Fibroblast of skin of right quadriceps (primary cell): ENCODE measurements at places on chromosomes 5 and 9.

DNA sequence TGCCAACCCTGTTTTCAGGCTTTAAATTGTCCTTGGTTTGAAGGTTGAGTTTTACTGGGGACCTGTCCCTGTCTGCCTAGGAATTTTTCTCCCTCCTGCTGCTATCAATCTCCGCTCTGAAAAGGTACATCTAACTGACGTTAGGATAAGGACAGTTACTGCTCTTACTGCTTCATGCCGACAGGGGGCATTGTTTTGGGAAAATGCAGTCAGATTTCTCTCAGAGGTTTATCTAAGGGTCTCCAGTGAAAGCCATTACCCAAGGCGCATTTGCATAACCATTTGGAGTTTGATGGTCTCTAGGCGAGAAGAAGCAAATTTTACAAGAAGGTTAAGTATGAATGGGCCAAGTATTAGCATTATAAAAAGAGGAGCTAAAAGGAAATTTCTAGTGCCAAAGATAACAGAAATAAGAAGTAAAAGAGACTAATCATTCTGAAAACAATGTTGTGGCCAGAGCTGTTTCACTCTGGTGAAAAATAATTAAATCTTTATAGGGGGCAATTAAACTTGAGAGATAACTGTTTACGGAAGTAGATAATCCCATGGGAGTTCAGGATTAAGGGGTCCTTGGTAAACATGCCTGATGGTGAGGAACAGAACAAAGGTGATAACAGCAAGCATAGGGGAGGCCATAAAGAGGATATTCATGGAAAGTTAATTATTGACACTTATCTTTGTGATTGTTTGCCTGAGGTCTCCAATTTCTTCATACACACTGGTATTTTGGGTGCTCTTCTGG lies 605.0 kb downstream of the MTRR start:
- no peak for DNase-seq

- no peak for DNase-seq
Measured at GRCh38 chr9:125932746-125933455, 185.7 kb downstream of the PBX3 start.

GRCh38 chr9:99371376-99371775 lies 149.3 kb downstream of the SEC61B start:
- no peak for DNase-seq

- DNase-seq: peak; percentile 27
Measured at GRCh38 chr5:96936431-96937320, 796 bp downstream of the LNPEP start.

DNA sequence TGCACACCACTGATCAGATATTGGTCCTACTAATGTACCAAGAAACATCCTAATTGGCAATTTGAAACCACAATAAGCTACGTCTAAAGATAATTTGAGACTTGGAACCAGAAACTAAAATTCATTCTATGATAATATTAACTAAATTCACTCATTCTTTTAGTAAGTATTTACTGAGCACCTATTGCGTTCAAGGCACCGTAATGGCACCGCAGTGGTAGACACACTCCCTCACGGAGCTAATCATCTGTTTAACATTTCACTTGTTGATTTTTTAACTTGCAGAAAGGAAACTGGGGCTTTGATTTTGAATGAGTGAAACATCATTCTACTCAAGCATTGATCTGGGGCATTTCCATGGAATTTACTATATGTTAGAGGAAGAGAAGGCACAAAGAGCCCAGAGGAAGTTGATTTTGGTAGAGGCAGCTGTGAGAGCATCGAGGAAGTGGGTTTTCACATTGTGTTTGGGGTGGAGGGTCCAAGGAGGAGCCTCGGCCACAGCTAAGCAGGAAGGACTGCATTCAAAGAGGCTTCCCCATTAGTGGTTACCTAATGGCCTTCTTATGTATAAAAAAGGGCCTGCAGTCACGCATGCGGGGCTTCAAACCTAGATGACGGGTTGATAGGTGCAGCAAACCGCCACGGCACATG lies 7.1 kb downstream of the RAPGEF1 start:
- DNase-seq: no peak

DNA sequence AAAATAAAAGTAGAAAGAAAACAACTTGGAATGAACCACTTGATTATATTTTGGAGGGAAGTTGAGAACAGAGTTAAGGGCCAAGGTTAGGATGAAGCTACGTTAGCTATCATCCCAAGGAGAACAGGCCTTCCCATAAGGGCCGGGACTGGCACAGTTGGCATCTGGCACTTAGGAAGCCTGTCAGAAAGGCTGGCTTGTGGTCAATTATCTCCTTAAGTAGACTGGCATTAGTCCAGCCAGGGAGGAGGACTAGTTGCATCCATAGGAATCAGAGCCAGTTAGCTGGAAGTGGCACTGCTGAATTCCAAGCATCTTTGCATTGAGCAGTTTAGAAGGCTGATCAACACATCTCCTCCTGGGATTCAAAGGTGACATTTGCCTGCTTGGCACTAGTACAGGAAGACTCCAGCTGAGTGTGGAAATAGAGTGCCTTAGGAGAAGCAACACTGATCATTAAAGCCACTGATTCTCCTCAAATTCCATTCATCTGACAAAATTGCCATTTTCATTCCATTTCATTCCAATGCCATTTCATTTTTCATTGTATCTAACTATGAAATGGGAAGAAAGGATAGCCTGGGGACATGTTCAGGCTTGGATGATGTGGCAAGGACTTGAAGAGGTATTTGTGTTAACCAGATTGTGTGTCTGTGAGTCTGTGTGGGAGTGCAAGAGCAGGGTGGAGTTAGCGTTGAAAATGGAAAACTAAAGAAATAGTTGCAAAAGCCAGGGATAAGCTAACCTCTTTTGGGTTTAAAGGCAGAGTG lies 5.5 kb downstream of the FOXB2 start:
- no peak for DNase-seq

GRCh38 chr5:85049020-85049419 lies 664.3 kb upstream of the EDIL3 start:
- DNase-seq: peak; percentile 50

DNA sequence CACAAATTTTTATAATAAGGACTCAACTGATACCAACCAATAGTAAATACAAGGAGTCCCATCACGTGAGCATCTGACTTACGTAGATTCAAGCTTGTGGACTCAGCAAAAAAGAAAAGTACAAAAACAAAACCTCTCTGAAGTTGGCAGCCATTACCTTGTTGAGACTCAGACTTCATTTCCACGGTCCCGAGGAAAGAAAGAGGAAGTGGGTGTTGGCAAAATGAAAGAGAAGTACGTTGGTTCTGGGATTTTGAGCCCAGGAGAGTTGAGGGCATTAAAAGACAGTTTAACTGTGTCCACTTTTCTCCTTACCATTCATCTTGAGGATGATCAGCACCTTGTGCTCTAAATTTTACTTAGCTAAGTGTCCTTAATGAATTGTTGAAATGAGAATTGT lies 26.7 kb downstream of the NCBP1 start:
- DNase-seq: no peak

GRCh38 chr5:58341476-58341875 lies 118.4 kb downstream of the PLK2 start:
- no peak for DNase-seq

DNA sequence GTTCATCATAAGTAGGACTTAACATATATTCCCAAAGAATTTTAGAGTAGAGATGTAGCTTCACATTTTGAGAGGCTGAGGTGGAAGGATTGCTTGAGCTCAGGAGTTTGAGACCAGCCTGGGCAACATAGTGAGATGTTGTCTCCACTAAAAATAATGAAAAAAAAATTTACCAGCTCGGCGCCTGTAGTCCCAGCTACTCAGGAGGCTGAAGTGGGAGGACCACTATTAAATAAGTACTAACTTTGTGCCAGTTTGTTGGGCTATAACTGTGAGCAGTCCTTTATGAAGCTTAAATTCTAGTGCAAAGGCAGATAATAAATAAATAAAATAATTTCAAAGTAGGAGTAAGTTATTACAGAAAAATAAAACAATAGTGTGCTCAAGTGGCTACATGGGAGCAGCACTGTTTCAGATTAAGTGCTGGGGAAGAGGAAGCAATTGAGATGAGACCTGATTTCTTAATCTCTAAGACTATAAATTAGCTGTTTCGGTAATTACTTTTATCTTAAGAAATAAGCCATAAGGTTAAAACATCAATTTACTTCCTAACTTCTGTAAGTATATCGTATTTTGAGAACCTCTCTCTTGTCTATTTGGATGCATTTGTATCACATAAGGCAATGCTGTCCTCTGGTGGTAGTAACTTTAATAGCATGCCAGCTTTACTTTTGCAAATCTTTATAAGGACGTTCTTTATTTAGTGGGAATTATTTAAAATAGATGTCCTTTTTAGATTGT lies 98.9 kb downstream of the CSNK1G3 start:
- DNase-seq: peak; percentile 65

GRCh38 chr5:143374496-143375217 lies 28.8 kb downstream of the NR3C1 start:
- no peak for DNase-seq

DNA sequence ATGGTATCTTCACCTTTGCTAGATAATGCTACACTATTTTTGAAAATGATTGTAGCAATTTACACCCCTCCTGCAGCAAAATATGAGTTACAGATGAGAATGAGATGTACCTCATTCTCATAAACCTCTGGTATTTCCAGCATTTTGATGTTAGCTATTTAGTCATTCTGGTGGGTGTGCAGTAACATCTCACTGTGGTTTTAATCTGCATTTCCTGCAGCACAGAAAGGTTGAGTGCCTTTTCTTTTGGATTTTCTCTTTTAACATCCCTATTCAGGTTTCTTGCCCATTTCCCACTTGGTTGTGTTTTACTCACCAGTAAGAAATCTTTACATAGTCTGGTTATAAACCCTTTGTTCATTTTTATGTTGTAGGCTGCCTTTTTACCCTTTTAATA lies 206.2 kb downstream of the NR3C1 start:
- peak; percentile 46 for DNase-seq

DNA sequence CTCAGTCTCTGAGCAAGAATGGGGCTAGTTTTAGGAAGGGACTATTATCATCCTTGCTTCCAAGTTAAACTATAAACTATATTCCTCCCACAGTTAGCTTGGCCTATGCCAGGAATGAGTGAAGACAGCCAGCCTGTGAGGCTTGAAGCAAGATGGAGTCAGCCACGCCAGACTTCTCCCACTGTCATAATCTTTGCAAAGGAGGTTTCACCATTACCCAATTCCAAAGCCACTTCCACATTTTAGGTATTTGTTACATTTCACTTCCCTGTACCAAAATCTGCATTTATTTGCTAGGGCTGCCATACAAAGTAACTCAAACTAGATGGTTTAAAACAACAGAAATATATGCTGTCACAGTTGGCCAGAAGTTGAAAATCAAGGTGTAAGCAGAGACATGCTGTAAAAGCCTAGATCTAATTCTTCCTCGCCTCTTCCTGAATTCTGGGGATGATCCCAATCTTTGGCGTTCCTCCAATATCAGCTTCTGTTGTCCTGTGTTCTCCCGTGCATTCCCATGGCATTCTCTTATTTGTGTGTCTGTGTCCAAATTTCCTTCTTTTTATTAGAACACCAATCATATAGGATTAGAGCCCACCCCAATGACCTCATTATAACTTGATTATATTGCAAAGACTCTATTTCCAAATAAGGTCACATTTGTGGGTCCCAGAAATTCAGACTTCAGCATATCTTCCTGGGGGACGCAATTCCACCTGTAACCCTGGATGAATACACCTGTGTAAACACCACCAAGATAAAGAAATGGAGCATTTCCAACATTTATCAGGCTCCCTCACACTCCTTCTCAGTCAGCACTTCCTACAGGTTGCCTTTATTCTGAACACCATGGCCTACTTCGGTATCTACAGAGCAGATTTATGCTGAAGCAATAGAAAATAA lies 126.8 kb downstream of the GCNT1 start:
- no peak for DNase-seq

DNA sequence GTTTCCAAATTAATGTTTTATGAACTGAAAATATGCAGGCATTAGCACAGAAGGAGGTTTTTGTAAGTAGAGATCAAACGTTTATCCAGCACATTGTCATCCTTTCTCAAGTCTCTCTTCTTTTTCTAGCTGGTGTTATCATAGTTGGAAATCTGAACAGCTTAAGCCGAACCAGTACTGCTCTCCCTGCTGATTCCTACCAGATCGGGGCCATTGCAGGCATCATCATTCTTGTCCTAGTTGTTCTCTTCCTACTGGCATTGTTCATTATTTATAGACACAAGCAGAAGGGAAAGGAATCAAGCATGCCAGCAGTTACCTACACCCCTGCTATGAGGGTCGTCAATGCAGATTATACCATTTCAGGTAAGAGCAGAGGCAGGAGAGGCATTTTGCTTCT lies 72.1 kb upstream of the PRRC1 start:
- DNase-seq: no peak

DNA sequence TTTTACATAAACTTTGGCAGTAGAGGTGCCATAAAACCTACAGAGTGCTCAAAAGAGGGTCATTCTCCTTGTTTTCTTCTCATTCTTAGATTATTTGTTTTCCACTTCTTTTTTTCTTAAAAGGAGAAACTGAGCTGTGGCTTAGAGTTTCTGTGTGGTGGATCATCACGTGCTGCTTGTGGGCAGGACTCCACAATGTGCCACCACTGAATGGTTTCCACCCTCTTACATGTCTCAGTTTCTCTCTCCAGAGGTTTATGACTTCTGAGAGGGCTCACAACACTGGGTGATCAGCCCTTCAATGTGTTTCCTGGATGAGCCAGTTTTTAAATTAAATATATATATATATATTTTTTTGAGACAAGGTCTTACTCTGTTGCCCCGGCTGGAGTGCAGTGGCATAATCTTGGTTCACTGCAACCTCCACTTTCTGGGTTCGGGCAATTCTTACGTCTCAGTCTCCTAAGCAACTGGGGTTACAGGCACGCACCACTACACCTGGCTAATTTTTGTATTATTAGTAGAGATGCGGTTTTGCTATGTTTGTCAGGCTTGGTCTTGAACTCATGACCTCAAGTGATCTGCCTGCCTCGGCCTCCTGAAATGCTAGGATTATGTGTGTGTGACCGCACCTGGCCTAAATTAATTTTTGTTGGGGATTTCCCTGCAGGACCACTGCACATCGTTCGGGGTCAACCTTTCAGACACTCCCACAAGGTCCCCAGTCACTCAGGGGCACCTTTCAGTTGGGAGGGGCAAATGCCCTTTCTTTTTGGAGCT lies 3.1 kb upstream of the UNC13B start:
- no peak for DNase-seq

- DNase-seq: no peak
Measured at GRCh38 chr5:172530406-172530805, 76.1 kb upstream of the SH3PXD2B start.

DNA sequence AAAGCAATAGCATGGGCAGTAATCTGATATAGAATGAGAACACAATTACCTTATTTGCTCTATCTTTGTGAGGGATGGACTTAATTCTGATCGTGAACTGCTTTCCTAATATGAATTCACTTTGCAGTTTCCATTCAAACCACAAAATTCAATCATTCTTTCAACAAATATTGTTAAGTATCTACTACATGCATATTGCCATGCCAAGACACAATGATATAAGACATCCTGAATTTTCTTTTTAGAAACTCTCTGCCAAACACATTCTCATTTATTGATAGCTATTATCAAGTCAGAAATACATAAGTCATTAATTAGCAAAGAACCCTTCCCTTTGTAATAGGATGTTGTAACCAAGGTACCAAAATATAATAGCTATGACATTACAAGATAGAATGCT lies 121.6 kb upstream of the TARS1 start:
- DNase-seq: peak; percentile 78

- DNase-seq: no peak
Measured at GRCh38 chr5:17445185-17445584, 52.8 kb upstream of the TAF11L2 start.
